ENCODE measurements at places on chromosomes 2 and 18.
A peak's percentile ranks its signal among the peaks of the same experiment; 100 is the strongest.

DNA sequence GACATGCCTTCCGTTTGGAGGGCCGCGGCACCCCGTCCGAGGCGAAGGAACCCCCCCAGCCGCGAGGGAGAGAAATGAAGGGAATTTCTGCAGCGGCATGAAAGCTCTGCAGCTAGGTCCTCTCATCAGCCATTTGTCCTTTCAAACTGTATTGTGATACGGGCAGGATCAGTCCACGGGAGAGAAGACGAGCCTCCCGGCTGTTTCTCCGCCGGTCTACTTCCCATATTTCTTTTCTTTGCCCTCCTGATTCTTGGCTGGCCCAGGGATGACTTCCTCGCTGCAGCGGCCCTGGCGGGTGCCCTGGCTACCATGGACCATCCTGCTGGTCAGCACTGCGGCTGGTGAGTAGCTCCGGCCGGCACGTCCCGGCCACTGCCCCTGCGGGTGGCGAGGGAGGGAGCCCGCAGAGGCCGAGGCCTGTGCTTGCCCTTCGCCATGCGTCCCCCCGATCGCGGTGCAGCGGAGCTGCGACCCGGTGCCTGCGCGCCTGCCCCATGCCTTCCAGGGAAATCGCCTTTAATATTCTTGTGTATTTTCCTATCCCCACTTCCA is 1.2 kb downstream of the BMPR2 start:
- DNase-seq, result no peak

- DNase-seq, result no peak
These were observed 82.3 kb downstream of the STPG4 start for GRCh38 chr2:47072728-47073191.

- DNase-seq, result no peak
These were observed 219.3 kb upstream of the FOSL2 start for GRCh38 chr2:28173377-28173776.

DNA sequence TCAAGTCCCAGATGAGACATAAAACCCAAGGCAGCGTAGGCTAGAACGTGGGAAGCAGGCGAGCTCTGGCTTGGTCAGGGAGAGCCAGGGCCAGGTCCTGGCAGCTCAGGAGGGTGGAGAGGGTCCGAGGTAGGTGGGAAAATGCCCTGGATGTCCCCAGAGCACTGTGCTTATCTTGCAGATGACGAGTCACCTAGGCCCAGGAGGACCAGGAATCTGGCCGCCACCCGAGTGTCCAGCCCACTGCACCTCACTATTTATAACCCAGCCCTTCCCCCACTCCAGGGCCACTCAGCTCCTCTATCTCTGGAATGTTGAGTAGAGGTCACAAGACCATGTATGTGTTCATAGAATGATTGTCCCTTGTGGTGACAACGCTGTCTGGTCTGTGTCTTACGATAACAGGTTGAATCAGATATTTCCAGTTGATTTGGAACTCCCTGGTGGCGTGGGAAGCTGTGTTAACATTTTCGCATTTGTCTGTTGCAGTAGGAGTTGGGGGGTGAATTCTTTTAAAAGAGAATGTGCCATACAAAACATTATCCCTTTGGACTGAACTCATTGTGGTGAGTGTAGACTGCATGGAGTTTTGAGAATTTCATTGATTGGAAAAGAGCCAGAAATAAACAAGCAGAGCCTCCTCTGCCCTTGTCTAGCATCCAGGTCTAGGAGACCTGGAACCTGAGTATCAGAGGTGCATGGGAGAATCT is 47.5 kb downstream of the EMILIN2 start:
- DNase-seq, result no peak

GRCh38 chr2:41791523-41791922 is 256.3 kb upstream of the PKDCC start:
- peak; percentile 34 for DNase-seq

DNA sequence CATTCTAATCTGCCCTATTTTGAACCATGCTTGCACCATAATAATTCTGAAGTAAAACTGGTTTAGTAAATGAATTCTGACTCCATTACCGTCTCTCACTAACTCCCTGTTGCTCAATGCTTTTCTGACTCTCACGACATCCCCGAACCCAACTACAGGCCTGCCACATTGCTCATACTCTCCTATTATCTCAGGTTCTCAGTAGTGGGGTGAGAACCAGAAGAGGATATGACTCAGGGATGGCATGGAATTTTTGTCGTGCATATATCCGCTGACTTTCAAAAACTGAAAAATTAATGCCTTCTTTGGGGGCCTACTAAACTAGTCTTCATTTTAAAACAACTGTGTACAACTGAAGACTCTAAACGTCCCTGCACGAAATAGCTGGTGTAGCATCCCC is 34.3 kb downstream of the NETO1 start:
- no peak for DNase-seq

GRCh38 chr2:109613081-109613921 is 465 bp downstream of the SEPTIN10 start:
- peak; percentile 60 for DNase-seq

DNA sequence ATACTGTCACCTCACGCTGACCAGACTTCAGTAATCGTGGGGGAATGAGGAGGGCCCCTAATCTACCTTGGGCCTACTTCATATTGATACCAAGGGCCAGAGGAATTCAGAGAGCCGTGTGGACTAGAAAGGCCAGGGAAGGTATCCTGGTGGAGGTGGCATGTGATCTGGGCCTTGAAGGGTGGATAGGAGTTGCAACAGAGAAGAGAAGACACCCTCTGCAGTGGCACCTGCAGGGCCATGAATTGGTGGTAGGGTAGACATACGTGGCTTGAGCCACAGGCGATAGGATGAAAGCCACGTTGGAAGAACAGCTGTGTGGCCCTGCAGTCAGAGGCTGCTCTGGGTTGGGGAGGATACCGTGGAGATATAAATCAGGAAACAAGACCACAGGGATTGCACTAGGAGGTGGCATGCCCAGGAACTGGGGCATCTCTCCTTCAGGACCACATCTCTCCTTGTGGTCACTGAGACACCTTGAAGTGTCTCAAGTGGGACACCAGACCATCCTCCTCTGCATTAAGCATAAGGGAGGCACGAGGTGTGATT is 141.4 kb downstream of the CYP26B1 start:
- no peak for DNase-seq

DNA sequence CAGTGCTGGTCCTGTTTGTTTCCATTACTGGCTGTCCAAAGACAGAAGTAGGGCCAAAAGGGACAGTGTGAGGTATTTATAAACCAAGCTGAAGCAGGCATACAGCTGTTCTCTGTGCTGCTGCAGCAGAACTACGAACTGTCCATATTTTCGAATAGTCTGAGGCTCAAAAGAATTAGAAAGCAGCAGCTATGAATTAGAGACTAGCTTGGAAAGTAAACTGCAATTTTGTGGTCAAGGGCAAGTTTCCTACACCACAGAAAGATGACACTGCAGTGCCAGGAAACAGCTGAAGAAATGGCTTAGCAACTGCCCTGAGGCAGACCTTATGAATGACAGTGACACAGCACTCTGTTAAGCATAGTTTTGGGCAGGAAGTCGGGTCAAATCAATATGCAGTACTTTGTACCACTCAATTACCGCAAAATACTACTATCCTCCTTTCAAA is 125.3 kb downstream of the TMEM131 start:
- peak; percentile 94 for DNase-seq

- DNase-seq, result no peak
These were observed 311.5 kb upstream of the MGAT5 start for GRCh38 chr2:133942398-133942797.

- no peak for DNase-seq
These were observed 46.8 kb upstream of the NCK2 start for GRCh38 chr2:105697781-105698449.

GRCh38 chr2:9547262-9547991 is 8.2 kb downstream of the ADAM17 start:
- DNase-seq, result peak; percentile 24

DNA sequence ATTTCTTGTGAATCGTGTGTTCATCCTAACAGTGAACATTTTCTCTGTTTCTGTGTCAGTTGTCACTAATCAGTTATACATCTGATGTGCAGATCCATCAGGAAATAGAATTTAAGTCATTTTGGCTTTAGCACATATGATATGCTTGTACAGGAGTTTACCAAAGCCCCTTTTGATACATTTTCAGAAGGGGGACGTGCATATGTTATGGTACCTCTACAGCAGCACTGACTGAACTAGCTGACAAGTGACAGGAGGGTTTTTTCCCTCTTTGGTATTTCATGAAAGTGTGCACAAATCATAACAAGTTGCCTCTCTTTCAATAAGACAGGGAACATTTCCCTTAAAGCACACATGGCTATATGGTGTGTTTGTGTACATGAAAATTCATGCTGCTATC is 536.5 kb downstream of the PLCL1 start:
- no peak for DNase-seq

DNA sequence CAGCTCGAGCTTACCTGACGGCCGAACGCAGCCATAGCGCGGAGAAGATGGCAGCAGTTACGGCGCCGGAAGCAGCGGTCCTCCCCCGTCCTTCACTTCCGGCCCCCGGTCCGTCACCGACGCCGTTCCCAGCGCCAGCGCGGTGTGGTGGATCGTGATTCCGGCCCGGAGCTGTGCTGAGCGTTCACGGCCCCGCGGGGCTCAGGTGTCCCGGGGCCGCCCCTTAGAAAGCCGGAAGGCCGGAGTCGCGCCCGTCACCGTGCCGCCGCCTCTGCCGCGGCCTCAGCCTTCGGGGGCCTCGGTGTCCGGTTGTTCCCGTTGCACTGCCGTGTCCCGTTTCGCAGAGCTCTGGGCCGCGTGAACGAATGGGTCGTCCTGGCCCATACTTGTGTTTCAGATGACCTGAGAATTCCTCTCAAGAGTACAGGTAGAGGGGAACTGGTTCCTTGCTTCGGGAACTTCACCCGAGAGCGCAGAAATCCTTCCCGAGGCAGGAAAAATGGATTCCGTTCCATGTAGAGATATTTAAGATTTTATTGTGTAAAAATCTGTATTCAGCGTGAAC is at the start of gene MTERF4:
TSS of gene MTERF4 (minus strand) at position 49 of the 565 bp plus-strand sequence. CDS start at position 35, 14 bp downstream.
- peak; percentile 78 for DNase-seq

DNA sequence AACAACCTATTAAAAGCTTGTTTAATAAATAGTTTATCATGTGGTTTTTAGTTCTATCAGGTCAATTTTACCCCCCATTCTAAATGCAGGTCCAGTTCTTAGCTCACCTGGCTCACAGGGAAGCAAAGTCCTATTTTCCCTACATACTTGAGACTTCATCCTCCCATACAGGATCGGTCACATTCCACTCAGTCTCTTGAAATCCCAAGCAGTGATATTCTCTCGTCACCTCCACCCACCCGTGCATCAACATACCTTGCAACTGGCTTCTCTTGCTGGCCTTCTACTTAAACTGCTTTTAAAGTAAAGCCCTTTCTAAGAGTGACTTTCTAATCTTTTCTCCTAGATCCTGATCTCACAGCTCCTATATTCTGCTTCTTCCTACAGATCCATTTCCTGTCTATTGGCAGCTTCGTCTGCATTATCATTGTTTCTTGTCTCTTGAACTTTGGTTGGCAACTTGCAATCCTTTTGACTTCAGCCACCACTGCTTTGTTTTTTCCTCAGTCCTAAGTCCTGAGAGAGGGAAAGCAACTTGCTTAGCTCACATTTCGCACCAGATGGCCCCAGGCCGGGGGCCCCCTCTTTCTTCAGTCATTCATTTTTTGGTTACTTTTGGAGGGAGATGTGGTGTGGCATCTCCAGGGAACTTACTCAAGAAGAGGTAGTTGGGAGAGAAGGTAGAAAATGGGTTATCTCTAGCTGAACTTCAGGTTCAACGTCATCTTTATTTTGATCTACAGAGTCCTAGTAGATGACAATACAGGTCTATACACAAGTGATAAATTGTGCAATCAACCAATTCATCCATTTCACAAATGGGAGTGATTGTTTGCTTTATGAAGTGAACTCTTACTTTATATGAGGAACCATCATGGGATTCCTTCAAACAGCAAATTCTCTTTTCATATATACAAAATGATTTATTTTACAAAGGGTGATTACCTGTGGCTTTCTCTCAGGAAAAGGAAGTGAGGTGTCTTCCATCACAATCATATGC is 23.9 kb upstream of the NCOA1 start:
- DNase-seq, result no peak

- DNase-seq, result no peak
These were observed 35.2 kb downstream of the CYRIA start for GRCh38 chr2:16630463-16630862.

GRCh38 chr18:72581976-72582375 is 37.8 kb upstream of the CBLN2 start:
- no peak for DNase-seq

DNA sequence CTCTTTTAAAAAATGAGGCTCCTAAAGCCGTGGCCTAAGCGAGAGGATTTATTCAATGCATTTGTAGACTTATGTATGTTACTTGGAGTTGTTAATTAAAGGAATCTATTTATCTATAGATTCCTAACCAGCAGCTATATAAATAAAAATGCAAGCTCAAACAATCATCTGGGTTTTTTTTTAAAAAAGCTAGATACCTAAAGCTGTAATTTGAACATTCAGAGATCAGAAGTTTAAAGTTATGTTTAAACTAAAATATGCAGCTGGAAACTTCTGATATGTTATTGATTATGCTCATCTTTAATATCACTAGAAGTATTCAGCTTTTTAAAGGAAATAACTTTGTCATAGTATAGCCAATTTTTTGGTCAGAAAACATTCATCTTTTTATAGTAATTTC is 1.0 kb downstream of the MEIS1 start:
- DNase-seq, result no peak

GRCh38 chr2:127024769-127025358 is 82.1 kb downstream of the BIN1 start:
- DNase-seq, result peak; percentile 41

- no peak for DNase-seq
These were observed at the start of gene M1AP for GRCh38 chr2:74648009-74648443. Gene M1AP, minus strand, starts transcription at chr2:74648330. Its CDS starts 8,055 bp downstream, at chr2:74640275.

DNA sequence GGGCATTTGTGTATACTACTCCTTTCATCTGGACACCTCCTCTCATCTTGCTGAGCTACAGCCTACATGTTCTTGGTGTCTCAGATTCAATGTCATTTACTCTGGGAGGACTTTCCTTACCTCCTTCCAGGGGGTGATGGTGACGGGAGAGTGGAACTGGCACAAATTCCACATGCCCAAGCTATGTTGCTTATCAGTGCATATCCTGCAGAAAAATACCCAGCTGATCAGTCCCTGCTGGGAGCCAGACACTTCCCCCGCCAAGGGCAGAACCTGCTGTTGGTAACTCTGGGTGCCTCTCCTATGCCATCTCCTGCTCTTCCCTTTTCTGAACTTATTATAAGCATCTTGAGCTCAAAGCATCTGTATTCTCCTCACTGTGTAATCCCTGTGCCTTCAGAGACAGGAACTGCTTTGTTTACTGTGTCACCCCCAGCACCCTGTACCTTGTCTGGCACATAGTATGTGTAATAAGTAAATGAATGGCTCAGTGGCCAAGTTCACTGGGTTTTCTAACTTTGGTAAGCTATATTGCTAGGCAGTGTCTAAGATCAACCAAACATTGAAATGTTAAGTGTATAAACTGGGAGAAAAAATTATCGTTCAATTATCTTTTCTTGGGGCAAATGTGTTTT is 87.7 kb upstream of the LPIN2 start:
- DNase-seq, result no peak

GRCh38 chr2:103982691-103983090 is 871.2 kb upstream of the POU3F3 start:
- no peak for DNase-seq
